ENCODE measurements at places on chromosomes 6 and 20.
A peak's percentile ranks its signal among the peaks of the same experiment; 100 is the strongest.

DNA sequence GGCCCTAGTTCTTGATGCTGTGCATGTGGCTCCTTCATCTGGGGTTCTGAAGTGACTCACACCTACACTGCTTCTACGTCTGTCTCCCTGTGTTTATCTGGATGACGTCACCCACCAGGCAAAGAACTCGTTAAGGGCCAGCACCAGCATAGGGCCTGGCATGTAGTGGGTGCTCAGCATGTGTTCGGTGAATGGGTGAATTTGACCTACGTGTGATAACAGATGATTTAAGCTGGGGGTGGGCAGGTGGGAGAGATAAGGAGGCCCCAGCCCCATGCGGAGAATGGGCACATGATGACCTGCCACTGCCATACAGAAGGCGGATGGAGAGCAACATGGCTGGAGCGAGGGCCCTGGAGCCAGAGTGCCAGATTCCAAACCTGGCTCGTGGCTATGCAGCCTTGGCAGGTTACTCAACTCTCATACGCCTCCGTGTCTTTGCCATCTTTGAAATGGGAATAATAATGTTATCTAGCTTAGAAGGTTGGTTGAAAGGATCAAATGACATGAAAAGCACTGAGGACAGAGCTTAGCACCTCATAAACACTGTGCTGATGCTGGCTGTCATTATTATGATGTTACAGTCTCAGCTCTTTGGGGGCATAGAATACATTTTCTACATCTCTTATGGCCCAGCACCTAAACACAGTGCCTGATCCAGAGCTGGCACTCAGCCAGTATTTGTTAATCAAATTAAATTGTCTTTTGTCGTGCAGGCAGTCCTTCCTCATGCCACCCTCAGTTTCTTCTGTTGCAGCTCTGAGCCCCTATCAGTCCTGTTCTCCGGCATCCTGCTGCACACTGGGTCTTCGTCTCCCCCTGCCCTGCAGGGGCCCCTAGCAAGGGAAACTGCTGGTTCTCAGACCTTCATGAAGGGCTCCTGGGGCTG is 39.6 kb downstream of the VEGFA start:
- peak; percentile 67 for DNase-seq

DNA sequence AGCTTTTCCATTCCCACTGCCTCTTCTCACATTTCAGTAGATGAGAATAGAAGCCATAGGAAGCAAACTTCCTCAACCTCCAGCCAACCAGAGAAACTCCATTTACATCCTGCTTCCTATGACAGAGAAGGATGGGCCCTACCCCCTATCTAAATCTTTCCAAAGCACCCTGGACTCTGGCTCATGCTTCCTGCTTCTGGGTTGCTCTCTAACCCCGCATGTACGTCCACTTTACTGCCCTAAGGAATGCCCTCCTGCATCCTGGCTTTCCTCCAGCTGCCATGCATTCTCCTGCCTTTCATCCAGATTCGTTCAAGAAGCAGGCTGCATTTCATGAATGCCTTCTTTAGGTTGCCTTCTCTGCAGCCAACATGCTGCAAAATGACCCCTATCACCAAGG is 91.9 kb downstream of the FAM217A start:
- DNase-seq, result peak; percentile 56

- no peak for DNase-seq
Measured at GRCh38 chr20:33311996-33312395, 29.0 kb downstream of the BPIFB1 start.

GRCh38 chr20:53883098-53883911 is 187.1 kb downstream of the BCAS1 start:
- DNase-seq, result no peak

DNA sequence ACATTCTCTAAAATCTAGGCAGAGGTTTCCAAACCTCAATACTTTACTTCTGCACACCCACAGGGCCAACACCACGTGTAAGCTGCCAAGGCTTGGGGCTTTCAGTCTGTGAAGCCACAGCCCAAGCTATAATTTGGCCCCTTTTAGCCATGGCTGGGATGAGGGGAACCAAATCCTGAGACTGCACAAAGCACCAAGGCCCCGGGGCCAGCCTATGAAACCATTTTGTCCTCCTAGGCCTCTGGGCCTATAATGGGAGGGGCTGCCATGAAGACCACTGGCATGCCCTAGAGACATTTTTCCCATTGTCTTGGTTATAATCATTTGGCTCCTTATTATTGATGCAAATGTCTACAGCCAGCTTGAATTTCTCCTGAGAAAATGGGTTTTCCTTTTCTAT is 513.0 kb upstream of the ADGRB3 start:
- DNase-seq, result no peak

- DNase-seq, result no peak
Measured at GRCh38 chr20:57471496-57472372, 53.2 kb downstream of the CTCFL start.

- peak; percentile 88 for DNase-seq
Measured at GRCh38 chr20:1456300-1456699, 10.3 kb downstream of the NSFL1C start.

DNA sequence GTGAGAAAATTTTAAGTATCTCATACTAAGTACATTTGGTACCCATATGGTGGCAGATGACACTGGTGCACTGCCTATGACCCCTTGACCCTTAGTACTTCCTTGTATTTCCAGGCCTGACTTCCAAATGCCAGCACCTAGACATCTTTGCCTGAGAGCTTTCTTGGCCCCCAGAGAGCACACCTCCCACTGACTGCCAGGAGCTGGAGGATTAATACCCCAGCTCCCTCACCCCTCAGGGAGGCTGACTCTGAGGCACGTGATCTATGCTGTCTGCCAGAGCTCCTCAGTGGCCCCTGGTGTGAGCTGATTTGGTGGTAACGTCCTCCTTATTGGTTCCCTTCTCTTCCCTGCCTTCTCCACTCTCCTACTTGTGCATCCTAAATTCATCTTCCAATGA is 38.0 kb downstream of the BFSP1 start:
- DNase-seq, result no peak

GRCh38 chr20:13452470-13453124 is 186.1 kb downstream of the TASP1 start:
- DNase-seq, result no peak

- DNase-seq, result no peak
Measured at GRCh38 chr6:139888681-139889122, 514.3 kb upstream of the CITED2 start.

- no peak for DNase-seq
Measured at GRCh38 chr20:49387581-49387939, 94.9 kb downstream of the KCNB1 start.

DNA sequence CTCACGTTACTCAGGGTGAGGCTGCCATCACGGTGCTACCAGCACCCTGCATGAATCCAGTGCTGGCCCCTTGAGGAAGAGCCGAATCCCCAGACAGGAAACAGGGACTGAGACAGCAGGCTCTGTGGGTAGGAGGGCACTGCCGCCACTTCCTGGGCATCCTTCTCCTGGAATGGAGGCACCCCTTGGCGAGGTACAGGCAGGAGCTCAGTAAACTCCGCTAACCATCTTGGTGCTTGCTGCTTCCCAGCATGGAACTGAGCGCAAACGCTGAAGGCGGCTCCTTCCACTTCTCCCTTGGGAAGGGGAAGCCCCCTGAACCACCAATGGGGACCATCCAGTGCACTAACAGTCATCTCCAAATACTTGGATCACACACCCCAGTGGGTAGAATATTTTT is 13.5 kb upstream of the CCDC167 start:
- DNase-seq, result no peak

DNA sequence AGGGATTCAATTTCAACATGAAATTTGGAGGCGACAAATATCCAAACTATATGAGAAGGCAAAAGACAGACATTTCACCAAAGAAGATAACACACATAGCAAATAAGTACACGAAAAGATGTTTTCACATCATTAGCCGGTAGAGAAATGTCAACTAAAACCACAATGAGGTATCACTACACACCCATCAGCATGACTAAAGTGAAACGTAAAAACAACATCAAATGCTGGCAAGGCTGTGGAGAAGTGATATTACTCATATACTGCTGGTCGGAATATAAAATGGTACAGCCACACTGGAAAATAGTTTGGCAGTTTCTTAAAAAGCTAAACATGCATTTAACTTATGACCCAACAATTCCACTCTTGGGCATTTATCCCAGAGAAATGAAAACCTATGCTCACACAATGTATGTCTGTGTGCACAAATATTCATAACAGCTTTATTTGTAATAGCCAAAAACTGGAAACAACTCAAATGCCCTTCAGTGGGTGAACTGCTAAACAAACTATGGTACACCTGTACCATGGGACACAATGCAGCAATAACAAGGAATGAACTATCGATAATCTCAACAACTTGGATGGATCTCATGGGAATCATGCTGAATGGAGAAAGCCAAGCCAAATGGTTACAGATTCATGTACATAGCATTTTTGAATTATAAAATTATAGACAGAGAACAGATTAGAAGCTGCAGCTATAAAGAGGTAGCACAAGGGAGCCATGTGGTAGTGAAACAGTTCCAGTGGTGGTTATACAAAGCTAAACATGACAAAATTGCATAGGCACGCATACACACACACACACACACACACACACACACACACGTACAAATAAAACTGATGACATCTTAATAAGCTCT is 8.6 kb downstream of the ADAT2 start:
- DNase-seq, result peak; percentile 83

GRCh38 chr6:47631269-47631772 is 67.1 kb upstream of the ADGRF4 start:
- peak; percentile 66 for DNase-seq

DNA sequence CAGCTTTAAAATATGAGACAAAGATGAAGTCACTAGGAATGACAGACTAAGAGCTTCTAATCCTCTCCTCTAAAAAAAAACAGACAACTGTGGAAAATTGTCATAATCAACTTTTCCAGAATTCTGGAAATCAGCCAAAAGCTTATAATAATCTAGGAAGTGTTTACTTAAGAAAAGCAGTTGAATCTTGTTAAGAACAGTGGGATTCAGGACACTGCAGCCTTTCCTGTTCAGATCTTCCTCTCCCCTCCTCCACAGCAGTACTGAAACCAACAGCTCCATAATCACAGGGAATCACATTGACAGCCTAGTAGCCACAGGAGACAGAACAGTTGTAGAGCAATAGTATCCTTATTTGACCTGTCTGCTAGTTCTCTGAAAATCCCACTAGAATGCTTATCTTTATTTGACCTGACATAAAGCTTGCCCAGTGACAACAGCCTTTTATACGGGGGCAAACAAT is 41.6 kb downstream of the IBTK start:
- peak; percentile 47 for DNase-seq

- DNase-seq, result peak; percentile 6
Measured at GRCh38 chr6:74333406-74333805, 637.4 kb downstream of the CD109 start.

DNA sequence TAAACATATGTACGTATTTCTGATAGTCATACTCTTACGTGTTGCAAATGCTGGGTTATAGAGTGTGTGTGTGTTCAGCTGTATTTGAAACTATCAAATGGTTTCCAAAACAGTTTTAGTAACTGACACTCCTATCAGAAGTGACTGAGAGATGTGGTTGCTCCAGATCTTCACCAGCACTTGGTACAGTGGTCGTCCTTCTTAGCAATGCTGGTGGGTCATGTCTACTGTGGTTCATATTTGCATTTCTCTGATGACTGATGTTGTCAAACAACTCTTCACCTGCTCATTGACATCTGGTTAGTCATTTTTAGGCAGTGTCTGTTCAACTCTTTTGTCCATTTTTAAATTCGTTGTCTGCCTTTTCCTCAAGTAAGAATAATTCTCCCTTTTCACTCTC is 259.3 kb downstream of the KIF16B start:
- DNase-seq, result no peak

- no peak for DNase-seq
Measured at GRCh38 chr6:3644739-3645012, 106.8 kb downstream of the PXDC1 start.

- peak; percentile 48 for DNase-seq
Measured at GRCh38 chr6:125421836-125422235, 120.1 kb upstream of the HDDC2 start.

- peak; percentile 83 for DNase-seq
Measured at GRCh38 chr6:144265061-144265357, 20.1 kb upstream of the UTRN start.

- peak; percentile 3 for DNase-seq
Measured at GRCh38 chr6:79117752-79118151, 39.7 kb upstream of the PHIP start.

- DNase-seq, result peak; percentile 53
Measured at GRCh38 chr6:158923805-158924498, 76.0 kb downstream of the RSPH3 start.

DNA sequence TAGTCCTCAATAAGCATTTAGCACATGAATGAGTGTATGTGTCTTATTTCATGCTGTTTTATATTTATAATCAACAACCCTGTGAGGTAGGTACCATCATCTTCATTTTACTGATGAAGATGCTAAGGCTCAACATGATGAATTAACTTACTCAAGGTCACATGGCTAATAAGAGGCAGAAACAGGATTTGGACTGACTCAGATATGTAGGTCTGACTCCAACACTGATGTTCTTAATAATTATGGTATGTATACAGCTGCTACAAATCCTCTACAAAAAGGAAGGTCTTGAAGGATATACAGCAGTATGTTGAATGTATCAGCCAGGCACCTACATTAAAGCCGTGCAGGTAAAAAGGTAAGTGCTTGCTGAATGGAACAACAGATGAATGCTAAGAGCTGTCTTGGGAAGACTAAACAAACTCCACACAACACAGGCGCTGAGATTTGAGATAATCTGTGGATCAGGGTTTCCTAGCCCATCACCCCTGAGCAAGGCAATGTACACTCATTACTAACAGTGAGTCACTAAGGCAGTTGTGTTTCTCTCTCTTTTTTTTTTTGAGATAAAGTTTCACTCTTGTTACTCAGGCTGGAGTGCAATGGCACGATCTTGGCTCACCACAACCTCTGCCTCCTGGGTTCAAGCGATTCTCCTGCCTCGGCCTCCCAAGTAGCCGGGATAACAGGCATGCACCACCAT is 31.9 kb downstream of the TTI1 start:
- peak; percentile 80 for DNase-seq

DNA sequence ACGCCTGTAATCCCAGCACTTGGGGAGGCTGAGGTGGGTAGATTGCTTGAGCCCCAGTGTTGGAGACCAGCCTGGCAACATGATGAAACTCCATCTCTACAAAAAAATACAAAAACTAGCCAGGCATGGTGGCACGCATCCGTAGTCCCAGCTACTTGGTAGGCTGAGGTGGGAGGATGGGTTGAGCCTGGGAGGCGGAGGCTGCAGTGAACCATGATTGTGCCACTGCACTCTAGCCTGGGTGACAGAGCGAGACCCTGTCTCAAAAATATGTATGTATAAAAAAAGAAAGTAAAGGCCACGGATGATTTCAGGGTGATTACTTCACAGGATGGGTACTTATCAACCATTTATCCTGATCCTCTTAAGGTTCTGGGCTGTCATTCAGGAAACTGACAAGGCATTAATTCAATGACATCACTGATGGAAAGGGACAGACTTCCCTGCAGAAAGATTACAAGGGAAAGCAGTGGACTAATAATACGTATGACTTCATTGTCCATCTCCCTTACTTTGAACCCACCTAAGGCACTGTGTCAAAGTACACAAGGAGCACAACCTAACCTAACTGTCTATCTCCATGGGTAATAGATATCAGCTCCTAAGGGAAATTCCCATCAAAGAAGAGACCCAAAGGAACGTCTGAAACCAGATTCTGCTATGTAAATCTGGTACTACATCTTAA is 61.2 kb downstream of the ZMYND8 start:
- DNase-seq, result no peak

GRCh38 chr6:24646771-24647170 is 780 bp upstream of the KIAA0319 start:
- DNase-seq, result peak; percentile 71

GRCh38 chr6:16058201-16058928 is 70.5 kb upstream of the MYLIP start:
- DNase-seq, result no peak

Measured in fibroblast of lung (primary cell).